ENCODE measurements at places on chromosomes 5 and 9. TPM values are rescaled to one million over a fixed set of nuclear protein-coding genes. Genes with fewer than 3 reads are reported as not detected.

HEMGN gene
- 3.6 TPM for total RNA-seq

CTNND2 gene
- total RNA-seq = not detected

FOXD4L3 gene
- 0.16 TPM for total RNA-seq

SHROOM1 gene
- 3.0 TPM for total RNA-seq

PGM5 gene
- total RNA-seq = not detected

C5orf58 gene
- total RNA-seq = not detected

MAMDC2 gene
- not detected for total RNA-seq

SLC36A3 gene
- not detected for total RNA-seq

AFF4 gene
- total RNA-seq = 30.5 TPM

KCNIP1 gene
- not detected for total RNA-seq

DCP2 gene
- total RNA-seq = 103 TPM

FAM193B gene
- 91.1 TPM for total RNA-seq

CDH9 gene
- total RNA-seq = not detected

MPDZ gene
- not detected for total RNA-seq

CCL27 gene
- 0.25 TPM for total RNA-seq

PKD2L2 gene
- total RNA-seq = not detected

C5orf47 gene
- total RNA-seq = not detected

CD14 gene
- total RNA-seq = 0.32 TPM

PCDHGB5 gene
- 0.61 TPM for total RNA-seq

S100Z gene
- total RNA-seq = 1.7 TPM

PTGDS gene
- 6.7 TPM for total RNA-seq

LCN15 gene
- not detected for total RNA-seq

KIF4B gene
- total RNA-seq = not detected

FBLL1 gene
- total RNA-seq = not detected

AQP7 gene
- 0.66 TPM for total RNA-seq

MELK gene
- total RNA-seq = 52.6 TPM

BTNL3 gene
- not detected for total RNA-seq

PFN3 gene
- total RNA-seq = not detected

TAF1L gene
- total RNA-seq = 0.05 TPM

SPATA31E1 gene
- total RNA-seq = not detected

PRUNE2 gene
- 1.1 TPM for total RNA-seq

PCDHGC4 gene
- total RNA-seq = 0.05 TPM

TAF11L10 gene
- not detected for total RNA-seq

CCNO gene
- not detected for total RNA-seq

Data from T-helper 2 cell treated with Interferon-gamma antibody and Interleukin-4, amounts not matched to agents 100 ng/mL and 5 ng/mL, for 36 hours (primary cell).